Naive thymus-derived CD8-positive, alpha-beta T cell (primary cell): ENCODE measurements at places on chromosomes 16 and 17. TPM values are rescaled to one million over a fixed set of nuclear protein-coding genes. Genes with fewer than 3 reads are reported as not detected.

DNA sequence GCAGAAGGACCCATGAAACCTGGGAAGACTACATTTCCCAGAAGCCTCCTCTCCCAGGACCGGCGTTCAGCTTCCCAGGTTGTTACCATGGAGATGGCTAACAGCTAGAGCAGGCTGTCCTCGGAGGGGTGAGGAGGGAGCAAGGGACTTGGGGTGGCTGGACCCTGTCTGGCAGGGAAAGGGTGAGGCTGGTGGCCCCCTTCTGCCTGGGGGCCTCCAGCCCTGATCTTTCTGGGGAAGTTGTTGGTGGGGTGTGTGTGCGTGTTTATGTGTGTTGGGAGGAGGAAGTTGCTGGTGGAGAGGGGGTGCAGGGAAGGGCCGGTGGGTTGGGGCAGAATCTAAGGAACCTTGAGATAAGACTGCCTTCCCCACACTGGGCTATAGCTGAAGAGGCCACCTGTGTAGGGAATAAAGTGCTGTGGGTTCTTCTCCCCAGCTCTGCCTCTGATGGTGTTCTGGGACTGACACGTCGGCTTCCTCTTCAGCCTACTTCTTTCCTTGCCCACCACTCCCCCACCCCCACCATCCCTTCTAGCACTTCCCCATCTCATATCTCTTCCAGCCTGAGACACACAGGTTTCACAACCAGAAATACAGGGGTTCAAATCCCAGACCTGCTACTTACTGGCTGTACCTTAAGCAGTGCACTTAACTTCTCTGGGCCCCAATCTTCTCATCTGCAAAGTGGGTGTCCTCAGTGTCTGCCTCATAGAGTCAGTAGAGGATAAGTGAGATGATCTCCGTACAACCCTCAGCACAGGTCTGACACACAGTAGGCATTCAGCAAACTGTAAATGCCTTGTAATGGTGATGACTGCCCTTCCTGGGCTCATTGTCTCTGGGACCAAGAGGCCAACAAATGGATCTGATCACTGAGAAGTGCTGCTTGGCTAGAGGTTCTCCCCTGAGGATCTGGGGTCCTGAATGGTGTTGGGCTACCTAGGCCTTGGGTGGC is at the start of gene DRC7:
Gene DRC7, plus strand, starts transcription at position 82 of the 955 bp plus-strand sequence. CDS start 3,144 bp downstream, outside the sequence.
- H3K4me3 ChIP-seq = peak within 1 kb of the TSS; percentile 37
- peaks cover 20% of the 10 kb centered on the region for H3K4me1 ChIP-seq
- H3K36me3 ChIP-seq = no peaks in the 10 kb centered on the region
- peak within 1 kb of the TSS; percentile 64 for H3K27ac ChIP-seq
- H3K27me3 ChIP-seq = peaks cover 1% of the 10 kb centered on the region
- peak; percentile 4 for DNase-seq

- H3K27me3 ChIP-seq = no peaks in the 10 kb centered on the region
- H3K4me3 ChIP-seq = no peak overlapping the region
- H3K36me3 ChIP-seq = no peaks in the 10 kb centered on the region
- no peak overlapping the region for H3K27ac ChIP-seq
- peaks cover 6% of the 10 kb centered on the region for H3K4me1 ChIP-seq
Measured at GRCh38 chr16:74724820-74725549, 24.3 kb upstream of the MLKL start.

- peaks cover 55% of the 10 kb centered on the region for H3K4me1 ChIP-seq
- H3K4me3 ChIP-seq = peak overlapping the region; percentile 19
- H3K27ac ChIP-seq = peak overlapping the region; percentile 94
- no peaks in the 10 kb centered on the region for H3K36me3 ChIP-seq
Measured at GRCh38 chr17:2211661-2212399, 91.8 kb downstream of the SMG6 start.

DNA sequence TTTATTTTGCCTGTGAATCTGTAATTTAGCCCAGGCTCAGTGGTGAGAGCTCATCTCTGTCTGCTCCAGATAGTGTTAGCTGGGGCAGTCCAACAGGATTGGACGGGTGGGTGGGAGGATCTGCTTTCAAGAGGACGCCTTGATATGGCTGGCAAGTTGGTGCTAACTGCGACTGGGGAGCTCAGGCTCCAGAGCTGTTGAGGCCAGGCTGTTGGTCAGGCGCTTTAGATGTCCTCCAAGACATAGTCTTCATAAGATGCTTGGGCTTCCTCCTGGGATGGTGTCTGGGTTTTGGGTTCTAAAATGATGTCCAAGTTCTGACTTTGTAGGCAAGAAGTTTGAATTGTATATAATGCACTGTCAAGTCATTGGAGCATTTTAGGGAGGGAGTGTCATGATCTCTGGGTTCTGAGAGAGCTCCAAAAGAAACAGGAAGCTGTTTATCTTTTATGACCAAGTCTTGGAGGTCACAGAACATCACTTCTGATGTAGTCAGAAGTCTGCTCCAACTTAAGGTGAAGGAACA is 12.8 kb upstream of the PCTP start:
- H3K4me3 ChIP-seq = no peak overlapping the region
- DNase-seq = no peak
- H3K36me3 ChIP-seq = no peaks in the 10 kb centered on the region
- peaks cover 5% of the 10 kb centered on the region for H3K4me1 ChIP-seq
- H3K27ac ChIP-seq = no peak overlapping the region
- H3K27me3 ChIP-seq = peaks cover 10% of the 10 kb centered on the region

DNA sequence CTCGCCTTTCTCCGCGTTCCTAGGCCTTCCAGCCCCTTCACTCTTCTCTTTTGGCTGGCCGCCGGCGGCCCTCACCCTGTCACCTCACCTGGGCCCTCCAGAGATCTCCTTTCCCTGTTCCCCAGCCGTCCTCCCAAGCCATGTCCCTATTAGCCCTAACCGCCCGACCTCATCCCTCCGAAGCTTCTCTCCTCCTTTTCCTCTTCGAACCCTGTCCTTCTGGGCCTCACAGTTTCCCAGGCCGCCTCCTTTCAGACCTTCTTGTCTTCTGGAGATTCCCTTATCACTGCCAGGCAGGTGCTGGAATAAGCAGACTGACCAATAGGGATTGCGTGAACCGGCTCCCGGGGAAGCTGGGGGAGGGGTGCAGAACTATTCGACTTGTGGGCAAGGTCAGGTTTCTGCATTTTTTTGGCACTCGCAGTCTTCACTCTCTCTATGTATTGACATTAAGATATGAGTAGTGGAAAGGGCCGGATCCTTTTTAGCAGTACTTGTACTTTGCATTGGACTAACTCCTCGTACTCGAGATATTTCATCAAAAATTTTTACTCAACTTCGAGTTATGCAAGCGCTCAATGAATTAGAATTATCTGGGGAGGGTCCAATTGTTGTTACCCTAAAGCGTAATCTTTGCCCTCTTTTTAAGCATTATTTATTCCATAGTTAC is 690 bp downstream of the RHOT1 start:
- peak overlapping the region; percentile 96 for H3K4me3 ChIP-seq
- H3K4me1 ChIP-seq = peaks cover 56% of the 10 kb centered on the region
- H3K27me3 ChIP-seq = no peaks in the 10 kb centered on the region
- no peaks in the 10 kb centered on the region for H3K36me3 ChIP-seq
- DNase-seq = peak; percentile 22

DNA sequence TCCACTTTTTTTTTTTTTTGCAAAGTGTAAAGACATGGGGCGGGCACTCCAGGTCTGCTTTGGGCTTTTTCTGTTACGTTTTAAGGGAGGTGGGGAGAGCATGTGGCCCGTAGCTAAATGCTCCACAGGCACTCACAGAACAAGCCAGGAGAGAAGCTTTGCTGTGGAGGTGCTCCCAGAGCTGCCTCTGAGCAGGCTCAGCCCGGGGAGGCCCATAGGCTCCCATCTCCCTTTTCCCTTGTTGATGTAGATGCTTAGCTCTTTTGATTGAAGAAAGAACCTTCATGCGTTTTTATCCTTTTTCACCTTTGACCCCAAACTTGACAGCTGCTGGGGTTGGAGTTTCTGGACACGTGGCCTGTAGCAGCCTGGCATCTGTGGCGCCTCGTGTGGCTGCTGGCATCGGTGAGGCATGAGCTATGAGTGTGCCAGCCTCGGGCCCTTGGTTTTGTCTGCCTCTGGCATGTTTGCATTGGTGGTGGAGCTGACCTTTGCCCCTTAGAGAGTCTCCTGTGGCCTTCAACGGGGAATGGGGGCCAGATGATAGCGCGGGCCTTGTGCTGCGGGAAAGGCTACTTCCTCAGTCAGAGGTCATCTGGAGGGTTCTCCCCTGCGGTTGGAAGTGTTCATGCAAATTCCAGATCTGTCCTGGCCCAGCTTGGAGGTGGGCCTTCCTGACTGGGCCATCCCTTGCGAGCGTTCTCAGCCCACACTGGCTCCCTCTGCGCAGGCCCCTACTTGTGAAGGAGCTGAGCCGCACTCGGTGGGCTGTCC is 20.0 kb upstream of the IL17C start:
- peaks cover 34% of the 10 kb centered on the region for H3K4me1 ChIP-seq
- H3K36me3 ChIP-seq = no peaks in the 10 kb centered on the region
- peak overlapping the region; percentile 100 for H3K27ac ChIP-seq
- no peak for DNase-seq
- no peak overlapping the region for H3K4me3 ChIP-seq

DNA sequence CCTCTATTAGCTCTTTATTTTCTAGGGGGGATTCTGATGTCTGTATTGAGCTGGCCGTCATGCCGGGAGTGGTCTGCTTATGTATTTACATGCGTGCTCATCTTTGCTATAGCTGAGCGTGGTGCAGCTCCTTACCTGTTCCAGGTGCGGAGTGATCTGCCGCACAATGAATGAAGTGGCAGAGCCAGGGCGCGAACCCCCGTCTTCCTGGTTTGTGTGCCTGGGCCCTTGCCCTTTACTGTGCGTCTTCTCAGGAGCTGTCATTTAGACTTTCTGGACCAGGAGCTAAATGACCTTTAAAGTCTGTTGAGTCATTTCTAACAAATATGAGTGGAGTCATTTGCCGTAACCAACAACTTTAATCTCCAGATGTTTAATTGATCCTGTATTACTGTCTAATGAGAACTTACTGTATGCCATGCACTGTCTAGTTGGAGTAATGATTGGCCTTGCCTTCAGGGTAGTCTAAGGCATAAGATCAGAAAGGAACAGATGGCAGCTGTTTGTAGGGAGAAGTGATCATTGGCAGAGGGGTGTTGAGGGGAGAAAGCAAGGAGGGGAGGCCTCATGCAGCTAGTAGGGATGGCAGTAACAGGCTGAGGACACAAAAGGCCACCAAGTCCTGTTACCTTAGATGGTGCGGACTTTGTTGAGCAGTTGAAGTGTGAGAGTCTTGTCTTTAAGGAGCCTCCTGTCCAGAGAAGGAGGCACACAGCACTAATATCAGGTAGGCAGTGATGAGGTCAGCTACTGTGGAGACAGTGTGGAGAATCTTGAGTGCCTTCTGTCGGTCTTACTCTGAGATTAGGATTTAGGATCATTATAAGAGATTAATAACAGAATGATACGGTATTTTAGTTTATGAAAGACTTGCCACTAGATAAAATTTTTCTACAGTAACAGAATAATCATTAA is 53.9 kb downstream of the USP10 start:
- H3K4me1 ChIP-seq = peaks cover 33% of the 10 kb centered on the region
- no peaks in the 10 kb centered on the region for H3K27me3 ChIP-seq
- H3K27ac ChIP-seq = peak overlapping the region; percentile 90
- no peak for DNase-seq
- H3K4me3 ChIP-seq = no peak overlapping the region
- H3K36me3 ChIP-seq = no peaks in the 10 kb centered on the region

DNA sequence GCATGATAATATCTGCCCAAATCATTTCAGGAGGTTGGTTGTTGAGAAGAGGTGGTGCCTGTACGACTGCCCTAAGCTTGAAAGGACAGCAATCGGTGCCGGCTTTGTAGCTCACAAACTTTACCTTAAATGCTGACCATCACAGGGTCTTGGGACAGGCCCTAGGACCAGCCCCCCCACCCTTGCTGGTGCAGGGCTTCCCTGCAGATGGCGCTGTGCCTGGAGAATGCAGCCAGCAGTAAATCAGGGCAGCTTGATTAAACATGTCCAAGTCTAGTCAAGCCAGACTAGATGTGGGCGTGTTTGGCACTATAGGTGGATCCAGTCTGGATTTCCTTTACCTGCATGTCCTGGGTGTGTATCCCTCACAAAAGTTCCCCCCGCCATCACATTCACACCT is 135.5 kb upstream of the CRHR1 start:
- peaks cover 11% of the 10 kb centered on the region for H3K4me1 ChIP-seq
- H3K36me3 ChIP-seq = no peaks in the 10 kb centered on the region
- no peak for DNase-seq
- H3K4me3 ChIP-seq = no peak overlapping the region
- no peaks in the 10 kb centered on the region for H3K27me3 ChIP-seq

DNA sequence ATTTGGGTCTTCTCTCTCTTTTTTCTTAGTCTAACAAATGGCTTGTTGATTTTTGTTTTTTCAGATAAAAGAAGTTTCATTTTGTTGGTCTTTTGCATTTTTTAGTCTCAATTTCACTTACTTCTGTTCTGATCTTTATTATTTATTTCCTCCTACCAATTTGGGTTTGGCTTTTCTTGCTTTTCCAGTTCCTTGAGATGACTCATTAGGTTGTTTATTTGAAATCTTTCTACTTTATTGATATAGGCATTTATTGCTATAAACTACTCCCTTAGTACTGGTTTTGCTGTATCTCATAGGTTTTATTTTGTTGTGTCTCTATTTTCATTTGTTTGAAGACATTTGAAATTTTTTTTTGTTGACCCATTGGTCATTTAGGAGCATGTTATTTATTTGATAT is 152.2 kb upstream of the MPHOSPH6 start:
- no peaks in the 10 kb centered on the region for H3K4me1 ChIP-seq
- no peak for DNase-seq
- no peak overlapping the region for H3K4me3 ChIP-seq

The CDT1 gene
- not detected for total RNA-seq

The KRTAP2-2 gene
- total RNA-seq = not detected
